ENCODE measurements at places on chromosomes 2 and 18. TPM values are rescaled to one million over a fixed set of nuclear protein-coding genes. Genes with fewer than 3 reads are reported as not detected.

Gene RAD51AP2
- not detected for total RNA-seq

- DNase-seq, result no peak
These were observed 17.9 kb upstream of the GNAL start for GRCh38 chr18:11671156-11671555.

Gene CRYGC
- not detected for total RNA-seq

Gene MRPL44
- total RNA-seq, result 20.6 TPM

Gene NTSR2
- total RNA-seq, result not detected

Gene KATNAL2
- total RNA-seq, result 3.5 TPM

DNA sequence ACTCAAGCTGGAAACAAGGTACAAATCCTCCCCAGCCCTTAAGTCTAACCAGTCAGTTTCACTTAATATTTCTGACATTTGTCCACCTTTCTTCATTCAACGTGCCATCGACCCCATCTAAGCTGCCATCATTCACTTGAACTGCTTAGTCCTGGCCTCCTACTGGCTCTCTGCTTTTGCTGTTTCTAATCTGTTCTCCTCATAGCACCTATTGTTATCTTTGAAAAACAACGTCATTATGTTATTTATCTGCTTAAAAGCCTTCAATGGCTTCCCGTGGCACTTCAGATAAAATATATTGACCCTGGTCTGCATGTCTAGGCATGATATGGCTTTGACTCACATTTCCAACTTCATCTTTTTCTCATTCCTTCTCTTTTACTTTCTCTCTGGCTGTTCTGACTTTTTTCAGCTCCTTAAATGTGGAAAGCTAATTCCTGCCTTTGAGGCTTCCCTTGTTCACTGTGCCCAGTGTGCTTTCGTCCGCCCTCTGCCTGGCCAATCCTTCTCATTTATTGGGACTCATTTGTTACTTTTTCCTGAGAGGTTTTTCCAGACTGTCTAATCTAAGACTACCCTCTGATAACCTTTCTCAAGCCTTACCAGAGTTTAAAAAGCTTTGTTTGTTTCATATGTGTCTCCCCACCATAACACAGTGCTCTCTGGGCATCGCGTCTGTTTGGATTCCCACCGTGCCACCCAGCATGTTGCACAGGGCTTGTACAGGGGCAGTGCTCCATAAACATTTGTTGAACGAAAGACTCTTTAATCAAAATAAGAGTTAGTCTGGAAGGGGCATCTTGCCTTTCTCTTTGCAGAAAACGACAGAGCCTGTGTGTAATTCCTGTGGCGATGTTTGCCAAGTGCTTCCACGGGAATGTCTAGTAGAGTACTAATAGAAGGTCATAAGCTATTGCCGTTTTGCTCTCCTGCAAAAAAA is 183.9 kb downstream of the FMNL2 start:
- DNase-seq, result no peak

GRCh38 chr2:134601264-134601663 is 117.5 kb downstream of the TMEM163 start:
- DNase-seq, result no peak
